ENCODE measurements at places on chromosomes 16 and 17. TPM values are rescaled to one million over a fixed set of nuclear protein-coding genes. Genes with fewer than 3 reads are reported as not detected.

The CD300A gene
- polyA plus RNA-seq, result 5.7 TPM

- no peak for DNase-seq
Measured at GRCh38 chr16:84660973-84661372, 12.7 kb downstream of the KLHL36 start.

DNA sequence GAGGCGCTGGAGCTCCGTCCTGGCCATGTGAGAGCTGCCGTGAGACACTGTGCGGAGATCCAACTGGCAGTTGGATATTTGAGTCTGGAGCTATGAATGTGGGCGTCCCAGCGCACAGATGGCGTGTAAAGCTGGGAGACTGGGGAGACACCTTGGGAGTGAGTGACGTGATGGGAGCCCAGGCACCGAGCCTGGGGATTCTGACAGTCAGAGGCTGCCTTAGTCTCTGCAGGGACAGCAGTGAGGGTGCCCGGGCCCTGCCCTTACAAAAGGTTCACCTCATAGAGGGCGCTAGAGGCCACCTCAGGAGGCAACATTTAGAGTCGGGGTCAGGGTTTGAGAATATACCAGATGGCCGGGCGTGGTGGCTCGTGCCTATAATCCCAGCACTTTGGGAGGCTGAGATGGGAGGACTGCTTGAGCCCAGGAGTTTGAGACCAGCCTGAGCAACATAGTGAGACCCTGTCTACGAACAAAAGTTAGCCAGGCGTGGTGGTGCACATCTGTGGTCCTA, 194.1 kb upstream of the GSE1 start:
- DNase-seq, result no peak

The CES5A gene
- not detected for polyA plus RNA-seq

The CCL14 gene
- not detected for polyA plus RNA-seq
